ENCODE measurements at places on chromosomes 2 and 18.

- no peak for DNase-seq
Measured at GRCh38 chr2:74373985-74374384, 6.1 kb downstream of the DCTN1 start.

DNA sequence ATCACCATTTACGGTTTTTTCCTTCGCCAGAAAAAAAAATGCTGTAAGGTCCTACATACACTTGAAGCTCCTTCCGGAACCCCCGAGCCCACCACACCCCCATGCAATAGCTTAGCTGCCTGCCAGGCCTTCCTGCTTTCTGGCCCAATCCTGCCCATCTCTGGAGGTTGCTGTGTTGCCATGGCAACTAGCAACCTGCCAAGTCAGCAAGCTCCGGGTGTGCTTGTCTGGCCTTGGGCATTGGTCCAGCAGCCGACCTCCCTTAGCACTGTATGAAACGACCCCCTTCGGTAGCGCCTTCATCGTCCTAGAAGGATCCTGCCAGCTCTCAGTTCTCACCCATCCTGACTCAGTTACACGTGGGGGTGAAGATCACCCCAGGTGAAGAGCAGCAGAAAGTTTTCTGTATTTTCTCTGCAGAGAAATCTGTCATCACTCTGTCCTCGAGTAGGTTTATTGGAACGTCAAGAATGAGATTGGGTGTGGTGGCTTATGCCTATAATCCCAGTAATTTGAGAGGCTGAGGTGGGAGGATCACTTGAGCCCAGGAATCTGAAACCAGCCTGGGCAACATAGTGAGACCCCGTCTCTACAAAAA lies 47.4 kb upstream of the MTCL1 start:
- no peak for DNase-seq

- no peak for DNase-seq
Measured at GRCh38 chr2:227153758-227154486, 10.1 kb downstream of the COL4A4 start.

- DNase-seq, result no peak
Measured at GRCh38 chr2:193843675-193844074, 1648.9 kb upstream of the TMEFF2 start.

DNA sequence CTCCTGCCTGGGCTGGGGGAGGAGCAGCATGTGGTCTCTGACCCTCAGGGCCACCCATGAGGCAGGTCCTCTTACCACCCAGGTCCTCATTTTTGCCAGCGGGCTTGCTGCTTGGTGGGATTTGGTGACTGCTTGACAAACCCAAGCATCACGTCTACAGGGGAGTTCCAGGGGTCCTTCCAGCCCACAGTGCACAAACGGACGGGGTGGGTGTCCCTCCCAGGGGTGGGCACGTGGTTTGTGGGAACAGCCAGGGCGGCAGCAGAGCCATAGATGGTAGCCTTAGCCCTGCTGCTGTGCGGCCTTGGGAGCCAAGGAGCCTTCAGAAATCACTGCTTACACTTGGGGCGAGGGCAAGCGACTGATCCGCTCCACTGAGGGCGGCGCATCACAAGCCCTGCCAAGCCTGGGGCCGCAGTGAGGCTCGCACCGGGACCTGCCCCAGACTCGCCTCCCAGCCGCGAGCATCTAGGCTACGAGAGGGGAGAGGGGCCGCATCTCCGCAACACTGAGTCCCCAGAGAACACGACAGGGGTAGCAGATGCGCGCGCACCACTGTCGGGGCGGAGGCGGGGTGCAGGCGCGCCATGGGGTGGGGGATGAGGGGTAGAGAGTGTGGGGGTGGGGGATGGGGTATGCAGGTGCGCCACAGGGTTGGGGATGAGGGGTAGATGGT lies 36.9 kb downstream of the SNED1 start:
- peak; percentile 46 for DNase-seq

DNA sequence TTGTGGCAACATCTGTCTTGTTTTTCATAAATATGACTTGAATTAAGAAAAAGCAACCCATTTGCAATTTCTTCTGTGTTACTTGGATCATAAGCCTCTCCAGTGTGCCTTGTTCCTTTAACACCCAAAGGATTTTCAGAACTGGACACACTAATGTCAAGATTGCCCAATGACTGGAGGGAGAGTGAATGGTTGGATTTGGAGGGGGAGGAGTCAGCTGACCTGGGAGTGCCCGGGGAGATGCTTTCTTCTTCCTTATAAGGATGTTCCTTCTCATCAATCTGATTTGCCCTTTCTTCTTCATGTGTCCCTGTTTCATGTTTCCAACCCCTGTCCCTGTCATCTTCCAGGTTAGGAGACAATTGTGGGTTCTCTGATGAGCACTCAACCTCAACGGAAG lies 48.8 kb downstream of the ALPK2 start:
- DNase-seq, result no peak

GRCh38 chr2:20702563-20702962 lies 35.6 kb downstream of the GDF7 start:
- DNase-seq, result no peak

- DNase-seq, result no peak
Measured at GRCh38 chr18:79465392-79465991, 69.8 kb downstream of the NFATC1 start.

DNA sequence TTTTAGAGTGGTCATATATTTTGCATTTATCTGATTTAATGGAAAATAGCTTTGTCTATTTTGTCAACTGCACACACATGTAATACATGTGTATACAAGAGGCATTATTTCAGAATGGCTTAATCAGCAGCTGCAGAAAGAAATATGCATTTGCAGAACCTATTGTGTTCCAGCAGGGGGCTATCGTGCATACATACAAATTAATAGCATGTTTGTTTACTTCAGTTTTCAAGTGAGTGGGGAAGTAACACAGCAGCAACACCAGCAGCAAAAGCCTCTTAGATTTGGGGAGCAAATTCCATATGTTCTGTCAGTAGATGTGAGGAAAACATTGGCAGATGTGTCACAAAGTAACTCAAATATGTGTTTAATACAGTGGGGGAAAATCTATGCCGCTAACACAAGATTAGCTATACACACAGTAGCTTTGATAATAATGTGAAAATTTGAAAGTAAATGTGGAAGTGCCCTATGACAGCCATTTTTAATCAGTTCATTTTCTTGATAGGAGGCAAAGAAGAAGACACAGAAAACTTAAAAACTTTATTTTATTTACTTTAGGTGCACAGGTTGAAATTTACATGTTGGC lies 218.1 kb downstream of the WDR7 start:
- DNase-seq, result no peak

DNA sequence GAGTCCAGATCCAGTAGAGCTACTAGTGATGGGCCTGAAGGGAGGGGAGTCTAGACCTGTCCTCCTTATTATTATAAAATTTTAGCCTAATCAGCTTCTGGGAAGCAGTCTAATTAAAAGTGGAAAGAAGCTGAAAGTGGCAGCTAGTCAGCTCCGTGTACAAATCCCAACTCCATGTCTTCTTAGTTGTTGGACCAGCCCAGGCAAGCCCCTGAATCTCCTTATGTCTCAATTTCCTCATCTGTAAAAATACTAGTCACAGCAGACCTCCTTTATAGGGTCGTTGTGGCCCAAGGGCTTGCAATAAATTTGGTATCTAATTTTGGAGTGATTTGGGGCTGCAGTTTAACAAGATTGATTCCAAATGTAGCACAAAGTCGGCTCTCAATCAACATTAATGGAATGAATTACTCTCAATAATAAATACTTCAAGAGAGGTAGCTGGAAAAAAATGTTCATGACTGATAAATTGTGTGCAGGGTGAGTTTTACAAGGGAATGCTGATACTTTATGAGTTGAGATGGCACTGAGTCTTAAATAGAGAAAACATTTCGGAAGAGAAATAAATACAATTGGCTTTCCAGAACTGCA lies 118.3 kb upstream of the NDUFV2 start:
- no peak for DNase-seq

DNA sequence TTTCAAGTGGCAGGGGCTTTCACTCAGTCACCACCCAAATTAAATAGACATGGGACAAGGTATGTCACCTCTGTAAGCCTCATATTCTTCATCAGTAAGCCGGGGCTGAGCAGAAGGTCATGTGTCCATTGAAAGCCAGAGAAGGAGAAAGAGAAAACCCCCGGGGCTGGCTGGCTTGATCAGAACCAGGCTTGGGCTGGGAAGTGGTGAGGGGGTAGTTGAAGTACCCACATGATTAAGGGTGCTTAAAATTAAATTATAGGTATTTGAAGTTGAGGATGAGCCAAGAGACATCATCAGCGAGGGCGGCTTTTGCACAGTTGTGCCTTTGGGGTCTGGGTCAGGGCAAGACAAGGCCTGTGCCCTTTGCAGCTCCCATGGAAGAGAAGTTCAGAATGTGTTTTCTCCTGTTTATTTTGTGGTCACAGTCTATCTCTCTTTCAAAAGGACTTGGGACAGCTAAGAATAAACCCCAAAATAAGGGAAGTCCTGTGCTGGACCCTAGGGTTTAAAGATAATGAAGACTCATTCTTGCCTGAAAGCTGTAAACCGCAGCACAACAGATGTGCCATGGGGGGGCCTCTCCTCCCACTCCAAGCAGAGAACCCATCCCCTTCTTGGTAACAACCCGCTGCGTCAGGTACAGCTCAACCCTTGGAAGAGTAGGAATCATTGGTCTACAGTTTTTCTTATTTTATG lies 10.7 kb downstream of the DBI start:
- no peak for DNase-seq

GRCh38 chr2:218975060-218975777 lies 9.8 kb downstream of the FEV start:
- DNase-seq, result no peak

DNA sequence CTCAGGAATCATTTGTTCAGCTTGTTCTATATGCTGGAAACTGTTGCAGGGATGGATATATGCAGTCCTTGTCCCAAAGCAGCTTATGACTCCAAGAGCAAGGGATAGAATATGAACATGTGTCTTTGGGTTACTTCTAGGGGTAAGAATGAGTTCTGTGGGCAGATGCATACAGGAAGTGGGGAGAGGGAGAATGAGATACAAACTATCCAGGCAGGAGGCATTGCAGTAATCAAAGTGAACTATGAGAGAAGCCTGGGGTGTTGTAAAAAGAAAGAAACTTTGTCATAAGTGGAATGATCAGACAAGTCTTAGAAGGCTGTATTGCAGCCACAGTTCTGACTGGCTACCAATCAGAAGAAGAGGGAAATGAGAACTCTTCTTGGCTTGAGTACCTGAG lies 44.8 kb upstream of the RAB6D start:
- DNase-seq, result no peak

GRCh38 chr2:135963841-135964240 lies 21.6 kb downstream of the DARS1 start:
- no peak for DNase-seq

DNA sequence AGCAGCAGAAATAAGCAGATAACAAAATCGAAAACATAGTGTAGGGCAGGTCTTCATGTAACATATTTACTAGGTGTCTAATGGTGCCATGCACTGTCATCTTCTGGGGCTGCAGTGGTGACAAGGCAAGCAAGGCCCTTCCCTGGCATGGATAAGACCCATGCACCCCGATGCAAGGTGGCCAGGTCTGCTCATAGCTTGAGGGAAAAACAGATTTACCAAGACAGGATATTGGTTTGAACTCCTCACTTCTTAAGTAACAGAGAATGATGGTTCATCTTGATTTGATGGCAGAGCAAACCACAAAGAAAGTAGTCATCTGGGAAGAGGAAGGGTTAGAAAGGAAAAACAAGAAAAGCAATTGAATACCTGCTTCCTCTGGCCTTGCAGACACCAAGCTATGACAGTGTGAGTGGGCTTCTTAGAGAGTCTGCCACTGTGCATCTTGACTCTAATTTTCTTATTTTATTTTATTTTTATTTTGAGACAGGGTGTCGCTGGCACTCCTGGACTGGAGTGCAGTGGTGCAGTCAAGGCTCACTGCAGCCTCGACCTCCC lies 35.8 kb upstream of the EML6 start:
- DNase-seq, result no peak

DNA sequence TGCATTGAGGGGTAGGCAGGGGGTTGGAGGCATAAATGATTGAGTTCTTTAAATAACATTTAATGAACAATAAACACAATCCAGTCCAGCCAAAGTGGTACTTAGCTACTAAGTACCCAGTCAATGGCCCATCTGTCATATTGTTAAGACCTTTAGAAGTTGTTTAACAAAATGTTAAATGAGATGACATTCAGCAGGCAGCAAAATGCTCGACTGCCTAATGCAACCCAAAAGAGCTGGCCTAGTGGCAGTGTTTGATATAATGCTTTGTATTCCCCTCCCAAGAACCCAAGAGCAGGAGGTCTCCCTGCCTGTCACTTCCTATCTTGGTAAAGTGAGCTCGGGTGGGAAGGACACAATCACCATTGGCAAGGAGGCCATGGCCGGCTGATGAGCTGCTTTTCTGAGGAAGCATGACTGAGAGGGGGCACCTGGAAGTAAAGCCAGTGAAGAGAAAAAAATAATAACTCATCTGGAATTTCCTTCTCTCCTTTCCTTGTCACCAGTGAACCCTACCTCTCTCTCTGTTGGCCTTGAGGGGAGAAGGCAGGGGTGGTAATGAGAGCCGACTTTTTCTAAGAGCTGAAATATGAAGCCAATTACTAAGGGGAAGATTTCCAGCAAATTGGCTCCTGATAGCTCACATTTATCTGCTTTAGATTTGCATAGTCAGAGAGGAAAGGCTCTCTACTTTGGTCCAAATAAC lies 140.6 kb downstream of the C1D start:
- no peak for DNase-seq

DNA sequence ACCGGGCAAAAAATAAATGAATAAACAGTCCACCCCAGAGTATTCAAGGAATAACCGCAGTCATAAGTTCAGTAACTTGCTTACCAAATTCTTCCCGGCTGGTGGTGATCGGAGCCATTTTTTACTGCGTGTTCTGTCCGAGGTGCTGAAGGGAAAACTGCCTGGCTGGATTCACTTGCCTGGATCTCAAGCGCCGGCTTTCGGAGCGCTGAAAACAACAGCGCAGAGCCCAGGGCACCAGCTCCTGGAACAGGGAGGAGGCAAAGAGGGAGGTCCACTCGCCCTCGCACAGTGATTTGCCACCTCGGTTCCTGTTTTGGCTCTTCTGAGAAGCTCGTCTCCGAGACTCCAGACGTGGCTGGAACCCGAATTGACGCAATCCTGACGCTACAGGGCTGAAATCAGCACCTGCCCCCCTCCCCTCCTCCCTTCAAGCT lies at the start of gene SYT4:
Gene SYT4 (minus strand): TSS at position 327 of the 437 bp plus-strand sequence. CDS start 209 bp downstream, at position 118.
- DNase-seq, result no peak

DNA sequence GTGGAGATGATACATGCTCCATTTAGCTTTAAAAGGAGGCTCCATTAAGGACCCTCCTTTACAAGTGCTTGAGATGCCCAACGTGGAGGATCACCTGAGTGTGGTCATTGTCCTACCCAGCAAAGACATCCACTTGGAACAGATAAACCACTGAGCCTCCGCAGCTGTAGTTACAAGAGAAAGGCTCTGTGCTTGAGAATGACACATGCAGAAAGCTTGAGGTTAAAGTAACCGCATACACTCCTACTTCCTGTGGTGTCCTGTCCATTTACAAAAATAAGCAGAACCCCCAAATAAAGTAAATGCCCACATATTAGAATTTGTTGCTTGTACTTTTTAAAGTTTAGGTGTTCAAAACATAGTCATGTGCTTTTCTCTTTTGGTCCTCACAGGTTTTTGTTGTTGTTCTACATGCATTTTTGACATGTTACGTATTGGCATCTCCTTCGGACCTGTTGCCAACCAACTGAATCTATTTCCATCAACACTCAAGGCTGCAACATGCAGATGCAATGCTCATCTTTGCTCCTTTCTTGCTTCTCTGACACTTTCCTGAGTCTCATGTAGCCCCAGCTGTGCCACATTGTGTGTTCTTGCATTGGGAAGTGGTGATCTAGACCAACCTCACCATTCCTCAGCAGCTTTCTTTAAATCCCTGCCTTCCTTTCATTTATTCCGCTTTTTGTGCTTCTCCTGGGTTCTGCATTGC lies 56.0 kb downstream of the SERPINB7 start:
- no peak for DNase-seq

- no peak for DNase-seq
Measured at GRCh38 chr2:108591163-108591562, 56.9 kb downstream of the LIMS1 start.

All from effector CD4-positive, alpha-beta T cell (primary cell).